ENCODE measurements at places on chromosomes 12 and 14.

DNA sequence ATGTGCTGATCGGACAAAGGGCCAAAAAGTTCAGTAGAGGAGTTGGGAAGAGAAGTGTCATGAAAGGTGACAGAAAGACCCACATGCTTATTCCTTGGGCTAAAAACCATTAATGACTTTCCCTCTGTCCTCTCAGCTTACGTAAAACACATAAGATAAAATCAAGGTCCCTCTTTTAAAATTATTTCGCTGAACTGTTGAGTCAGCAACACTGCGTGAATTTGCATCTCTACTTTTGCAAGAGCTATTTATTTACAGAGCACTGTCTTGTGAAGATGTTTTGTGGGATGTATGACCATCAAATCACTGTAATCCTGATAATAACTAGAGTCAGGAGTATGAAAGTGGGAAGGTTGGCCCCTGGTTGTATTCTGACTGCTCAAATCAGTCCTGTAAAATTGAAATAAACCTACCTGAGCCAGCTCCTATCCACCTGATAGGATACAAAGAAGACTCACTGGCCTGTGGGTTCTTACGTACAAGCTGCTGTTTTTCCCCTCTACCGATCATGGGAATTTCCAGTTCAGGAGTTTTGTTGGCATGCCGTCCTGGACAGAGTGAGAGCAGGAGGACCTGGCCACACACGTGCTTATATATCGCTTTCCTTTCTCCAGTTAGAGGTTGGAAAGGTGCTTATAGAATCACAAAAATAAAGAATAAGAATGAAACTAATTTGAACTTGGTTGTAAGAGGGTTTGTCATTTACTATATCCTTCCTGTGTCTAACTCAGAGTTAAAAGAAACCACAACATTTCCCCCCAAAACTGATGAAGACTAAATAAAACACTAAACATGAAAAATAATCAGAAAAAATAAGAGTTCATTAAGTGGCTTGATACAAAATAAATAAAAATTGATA lies 42.9 kb downstream of the IFNG-AS1 start:
- DNase-seq = no peak

DNA sequence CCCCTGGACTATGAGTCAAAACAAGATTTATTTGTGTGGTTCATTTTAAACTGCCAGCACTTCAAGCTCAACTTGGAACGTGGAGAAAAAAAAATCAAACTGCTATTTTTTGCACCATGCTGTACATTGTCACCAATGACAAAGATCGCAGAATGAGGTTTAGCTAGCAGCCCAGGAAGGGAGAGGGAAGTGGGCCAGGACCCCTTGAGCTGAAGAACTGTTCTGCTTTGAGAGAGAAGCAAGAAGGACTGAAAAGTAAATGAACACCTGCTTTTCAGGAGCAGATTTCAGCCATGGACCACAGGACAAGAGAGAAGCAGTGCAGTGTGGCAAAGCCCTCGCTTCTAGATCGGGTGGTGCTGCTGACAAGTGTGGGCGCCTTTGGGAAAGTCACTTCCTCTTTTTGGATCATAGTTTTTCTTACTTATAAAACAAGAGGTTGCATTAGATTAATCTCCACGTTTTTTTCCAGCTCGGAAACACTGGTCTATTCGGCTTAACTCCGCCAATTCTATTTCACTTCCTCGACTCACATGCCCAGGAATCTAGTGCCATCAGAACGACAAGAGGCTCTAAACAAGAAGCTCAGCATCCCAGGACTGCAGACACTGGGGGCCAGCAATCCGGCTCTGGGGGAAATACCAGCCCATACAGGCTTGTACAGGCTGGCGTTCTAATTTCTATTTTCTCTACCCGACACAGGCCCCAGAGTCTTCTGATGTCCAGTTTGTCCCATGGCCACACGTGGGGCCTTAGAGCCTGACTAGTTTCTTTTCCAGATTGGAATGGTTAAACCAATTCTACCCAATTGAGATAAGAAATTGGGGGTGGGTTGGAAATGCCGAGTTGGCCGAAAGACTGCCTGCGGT lies 129.9 kb downstream of the CRACR2A start:
- no peak for DNase-seq

- no peak for DNase-seq
Measured at GRCh38 chr12:104182144-104182543, 33.4 kb upstream of the TXNRD1 start.

DNA sequence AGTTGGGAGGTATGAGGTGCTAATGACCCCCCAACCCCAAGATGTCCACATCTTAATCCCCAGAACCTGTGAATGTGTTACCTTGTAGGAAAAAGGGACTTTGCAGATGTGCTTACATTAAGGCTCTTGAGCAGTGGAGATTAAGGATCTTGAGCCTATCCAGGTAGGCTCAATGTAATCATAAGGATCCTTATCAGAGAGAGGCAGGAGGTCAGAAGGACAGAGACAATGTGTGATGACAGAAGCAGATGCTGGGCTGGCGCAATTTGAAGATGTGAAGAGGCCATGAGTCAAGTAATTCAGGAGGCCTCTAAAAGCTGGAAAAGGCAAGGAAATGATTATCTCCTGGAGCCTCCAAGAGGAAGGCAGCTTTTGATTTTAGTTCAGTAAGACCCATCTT lies 90.4 kb upstream of the MAX start:
- DNase-seq = no peak

DNA sequence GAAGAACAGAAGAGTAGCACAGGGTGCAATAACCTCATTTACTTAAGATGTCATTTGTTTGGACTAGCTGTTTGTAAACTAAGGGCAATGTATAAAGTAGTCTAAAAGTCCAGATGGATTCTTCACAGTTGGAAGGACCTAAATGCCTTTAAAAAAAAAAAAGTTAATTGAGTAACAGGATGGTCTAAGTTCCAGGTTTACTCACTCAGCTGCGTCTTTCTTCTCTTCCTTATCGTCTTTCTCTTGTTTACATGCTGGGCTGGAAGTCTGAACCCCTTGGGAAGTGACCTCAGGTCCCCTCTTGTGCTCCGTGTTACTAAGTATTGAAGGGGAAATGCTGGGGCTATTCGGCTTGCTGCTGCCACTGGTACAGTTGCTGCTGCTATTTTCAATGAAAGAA lies 82.5 kb downstream of the SH2B3 start:
- DNase-seq = no peak

- DNase-seq = no peak
Measured at GRCh38 chr12:4153343-4153892, 120.1 kb upstream of the CCND2 start.

DNA sequence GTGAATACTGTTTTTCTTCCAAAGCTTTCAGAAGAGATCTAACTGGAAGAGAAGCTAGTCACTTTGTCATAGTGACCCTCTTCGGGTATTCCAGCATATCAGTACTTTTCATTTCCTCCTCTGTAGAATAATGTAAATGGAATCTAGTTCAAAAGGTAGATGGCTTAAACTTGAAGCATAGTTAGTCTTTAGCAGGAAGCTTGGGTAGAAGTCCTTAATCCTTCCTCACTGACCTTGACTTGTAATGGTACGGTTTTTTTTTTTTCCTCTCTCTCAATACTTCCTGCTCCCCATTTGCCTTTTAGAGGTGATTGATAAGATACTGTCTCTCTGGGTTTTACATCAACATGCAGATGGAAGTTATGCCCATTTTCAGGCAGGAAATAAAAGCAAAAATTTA lies 1.7 kb downstream of the FBXO34 start:
- DNase-seq = no peak

DNA sequence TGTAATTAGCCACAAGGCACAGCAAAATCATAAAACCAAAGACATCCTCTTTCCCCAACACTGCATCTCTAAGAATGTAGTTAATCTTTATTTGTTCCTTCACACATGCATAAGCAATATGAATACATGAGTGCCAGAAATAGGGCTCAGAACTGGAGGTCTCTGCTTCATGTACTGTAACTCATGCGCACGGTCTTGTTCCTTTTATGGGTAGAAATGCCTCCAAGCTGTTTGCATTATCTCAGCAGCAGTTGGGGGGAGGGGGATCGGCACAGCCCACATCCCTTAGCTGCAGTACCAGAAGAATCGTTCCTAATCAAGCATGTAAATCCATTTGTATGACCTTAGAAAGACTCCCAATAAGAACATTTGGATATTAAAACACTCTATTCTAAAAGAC lies 20.0 kb downstream of the RHOJ start:
- no peak for DNase-seq

DNA sequence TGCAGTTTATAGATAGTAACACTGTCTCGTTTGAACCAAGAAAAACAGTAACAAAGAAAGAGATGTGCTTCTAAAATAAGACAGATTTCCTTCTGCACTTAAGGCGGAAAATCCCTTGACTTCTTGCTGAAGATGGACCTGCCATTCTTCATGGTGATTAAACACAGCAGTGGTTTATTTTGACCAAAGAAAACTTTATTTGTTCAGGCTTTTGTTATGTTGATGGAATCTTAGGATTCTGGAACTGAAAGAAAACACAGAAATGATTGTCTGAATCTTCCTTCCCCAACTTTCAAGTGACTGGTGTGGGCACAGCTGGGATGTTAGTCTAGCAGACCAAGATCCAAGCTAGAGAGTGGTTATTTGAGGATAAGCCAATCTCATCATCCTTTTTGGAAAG lies 72.2 kb downstream of the DACT1 start:
- DNase-seq = no peak

DNA sequence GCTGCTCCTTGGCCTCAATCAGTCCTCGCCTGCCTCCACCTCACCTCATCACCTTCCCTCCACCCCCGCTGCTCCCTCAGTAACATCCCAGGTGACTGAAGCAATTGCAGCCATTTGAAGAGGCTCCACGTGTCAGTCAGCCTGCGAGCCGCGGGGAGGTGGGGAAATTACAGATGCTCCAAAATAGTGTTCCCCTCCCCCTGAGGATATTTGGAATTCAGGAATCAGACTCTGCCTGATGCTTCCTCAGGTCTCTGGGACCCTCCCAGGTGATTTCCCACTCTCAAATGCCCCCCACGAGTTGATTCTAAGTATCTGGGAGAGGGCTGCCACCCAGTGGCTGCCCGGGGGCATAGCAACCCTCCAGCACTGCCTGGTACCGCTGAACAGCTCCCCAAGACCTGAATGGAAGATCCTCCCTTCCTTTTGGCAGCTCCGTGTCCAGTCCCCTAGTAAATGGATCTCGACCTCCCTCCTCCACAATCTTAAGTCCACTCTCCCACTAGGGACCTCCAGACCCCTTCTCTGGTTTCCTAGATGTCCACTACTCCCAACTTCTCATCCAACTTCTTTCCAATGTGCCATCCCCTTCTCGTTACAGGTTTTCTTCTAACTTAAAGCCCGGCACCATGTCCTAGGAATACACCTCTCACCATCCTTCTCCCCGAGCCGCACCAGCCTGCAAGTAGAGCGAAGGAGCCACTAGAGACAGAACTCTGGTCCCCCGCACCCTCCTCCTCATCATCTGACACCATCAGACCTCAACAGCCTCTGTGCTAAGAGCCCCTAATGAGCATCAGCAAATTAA lies 1.4 kb upstream of the ASIC1 start:
- DNase-seq = peak; percentile 28

- no peak for DNase-seq
Measured at GRCh38 chr12:115774148-115774895, 503.2 kb downstream of the MED13L start.

- DNase-seq = no peak
Measured at GRCh38 chr14:69684461-69685217, 73.2 kb downstream of the SUSD6 start.

- DNase-seq = no peak
Measured at GRCh38 chr12:104969343-104969742, 11.3 kb upstream of the SLC41A2 start.

DNA sequence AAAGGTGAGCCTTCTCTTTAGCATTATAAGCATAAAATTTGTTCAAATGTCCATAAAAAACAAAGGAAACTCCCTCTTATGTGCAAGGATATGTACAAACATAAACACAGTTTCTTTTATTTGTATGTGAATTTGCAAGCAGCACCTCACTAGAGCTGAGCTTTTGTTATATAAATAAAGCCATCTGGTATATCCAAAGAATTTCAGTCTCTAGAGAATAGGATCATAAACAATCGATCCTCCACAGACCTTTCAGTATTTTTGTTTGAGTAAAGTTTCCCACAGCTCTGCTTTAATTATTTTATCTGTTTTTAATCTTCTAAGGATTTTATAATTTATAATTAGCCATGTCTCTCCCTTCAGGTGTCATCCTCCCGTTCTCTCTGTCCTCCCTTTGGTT lies 89.2 kb downstream of the OTOGL start:
- DNase-seq = no peak

DNA sequence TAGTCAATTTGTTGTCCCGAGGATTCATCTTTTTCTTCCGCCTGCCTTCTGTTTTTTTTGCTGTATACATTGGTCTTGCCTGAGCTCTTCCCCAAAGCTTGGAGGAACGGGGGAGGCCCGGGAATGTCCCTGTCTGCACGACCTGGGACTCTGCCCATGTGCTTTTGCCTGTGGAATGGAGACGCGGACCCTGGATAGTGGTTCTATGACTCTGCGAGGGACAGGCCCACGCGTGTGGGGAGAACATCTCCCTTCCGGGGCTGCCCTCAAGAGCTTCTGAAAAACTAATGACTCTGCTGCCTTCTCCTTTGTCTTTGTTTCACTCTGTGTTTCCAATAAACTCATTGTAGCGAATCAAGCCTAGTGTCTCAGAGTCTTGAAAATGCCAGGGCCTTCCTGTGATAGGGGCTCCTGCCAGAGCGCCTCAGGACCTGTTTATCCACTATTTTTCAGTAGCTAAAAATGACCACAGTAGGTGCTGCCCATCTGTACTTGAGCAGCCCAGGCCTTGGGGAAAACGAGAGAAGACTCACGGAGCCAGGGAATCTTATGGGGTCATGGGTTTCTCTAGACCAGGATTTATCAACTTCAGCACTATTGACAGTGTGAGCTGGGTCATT lies 12.3 kb downstream of the KRT83 start:
- no peak for DNase-seq

- no peak for DNase-seq
Measured at GRCh38 chr14:75295061-75295461, 16.4 kb downstream of the FOS start.

GRCh38 chr12:100753837-100754236 lies 40.7 kb upstream of the ANO4 start:
- no peak for DNase-seq

DNA sequence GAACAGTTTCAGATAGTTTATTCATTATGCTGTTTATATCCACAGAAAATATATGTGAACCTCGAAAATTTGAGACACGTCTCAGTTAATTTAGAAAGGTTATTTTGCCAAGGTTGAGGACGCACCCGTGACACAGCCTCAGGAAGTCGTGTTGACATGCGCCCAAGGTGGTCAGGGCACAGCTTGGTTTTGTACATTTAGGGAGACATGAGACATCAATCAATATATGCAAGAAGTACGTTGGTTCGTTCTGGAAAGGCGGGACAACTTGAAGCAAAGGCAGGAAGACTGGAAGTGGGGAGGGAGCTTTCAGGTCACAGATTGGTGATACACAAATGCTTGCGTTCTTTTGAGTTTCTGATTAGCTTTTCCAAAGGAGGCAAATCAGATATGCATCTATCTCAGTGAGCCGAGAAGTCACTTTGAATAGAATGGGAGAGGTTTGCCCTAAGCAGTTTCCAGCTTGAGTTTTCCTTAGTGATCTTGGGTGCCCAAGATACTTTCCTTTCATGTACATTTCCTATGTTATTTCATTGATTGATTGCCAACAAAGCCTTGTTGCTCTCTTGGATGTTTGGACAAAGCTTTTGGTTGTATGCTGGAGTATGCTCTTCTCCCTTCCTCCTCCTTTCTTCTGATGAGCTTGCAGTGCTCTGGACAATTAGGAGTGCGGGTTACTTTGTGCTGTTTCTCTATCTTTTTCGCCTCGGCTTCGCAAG lies 3.2 kb downstream of the SNAPC1 start:
- no peak for DNase-seq

- peak; percentile 53 for DNase-seq
Measured at GRCh38 chr12:131608740-131609690, 101.9 kb upstream of the SFSWAP start.

Measured in activated naive CD4-positive, alpha-beta T cell (primary cell).